NCI-H146 (cell line): ENCODE measurements at places on chromosomes 11 and 22.

- no peak for DNase-seq
These were observed 56.5 kb upstream of the ARHGAP32 start for GRCh38 chr11:129248618-129249017.

DNA sequence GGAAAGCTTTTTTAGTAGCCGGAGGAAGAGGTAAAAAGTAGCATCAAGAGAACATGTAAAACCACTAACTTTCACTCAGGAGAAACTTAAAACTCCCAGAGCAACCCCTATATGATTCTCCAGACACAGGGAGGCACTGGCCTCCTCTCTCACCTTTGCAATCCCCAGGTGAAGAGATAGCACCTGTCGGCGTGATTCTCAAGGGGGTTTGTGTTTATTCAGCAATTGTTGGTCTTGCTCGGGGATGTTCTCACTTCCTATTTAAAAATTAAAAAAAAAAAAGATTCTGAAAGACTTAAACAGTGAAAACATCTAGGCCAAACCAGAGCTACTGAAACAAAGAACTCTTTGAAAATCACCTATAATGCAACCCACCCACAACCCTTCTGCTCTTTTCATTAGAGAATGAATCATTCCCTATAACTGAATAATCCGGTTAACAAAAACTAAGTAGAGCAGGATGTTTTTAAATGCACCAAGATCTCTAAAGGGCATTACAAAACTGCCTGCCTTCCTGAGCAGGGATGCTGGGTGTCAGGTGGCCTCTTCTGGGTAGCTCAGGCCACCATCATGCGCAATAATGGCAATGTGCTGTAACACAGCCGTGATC, 24.9 kb downstream of the DHCR7 start:
- no peak for DNase-seq

- DNase-seq = peak; percentile 66
These were observed 5.0 kb downstream of the SCN2B start for GRCh38 chr11:118171269-118172062.

DNA sequence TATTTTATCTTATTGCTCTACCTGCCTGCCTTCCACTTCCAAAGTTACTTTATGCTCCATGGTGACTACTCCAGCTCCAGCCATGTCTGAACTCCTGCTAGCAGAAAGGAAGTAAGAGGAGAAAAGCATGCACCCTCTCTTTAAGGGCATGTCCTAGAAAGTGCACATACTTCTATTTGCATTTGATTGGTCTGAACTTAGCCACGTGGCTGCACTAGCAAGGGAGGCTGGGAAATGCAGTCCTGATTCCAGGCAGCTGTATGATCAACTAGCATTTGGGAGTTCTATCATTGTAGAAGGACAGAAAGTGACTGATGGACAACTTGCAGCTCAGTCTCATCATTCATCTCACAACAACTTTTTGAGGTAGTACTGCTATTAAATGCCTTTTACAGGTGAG, 515.7 kb downstream of the BUD13 start:
- DNase-seq = no peak

DNA sequence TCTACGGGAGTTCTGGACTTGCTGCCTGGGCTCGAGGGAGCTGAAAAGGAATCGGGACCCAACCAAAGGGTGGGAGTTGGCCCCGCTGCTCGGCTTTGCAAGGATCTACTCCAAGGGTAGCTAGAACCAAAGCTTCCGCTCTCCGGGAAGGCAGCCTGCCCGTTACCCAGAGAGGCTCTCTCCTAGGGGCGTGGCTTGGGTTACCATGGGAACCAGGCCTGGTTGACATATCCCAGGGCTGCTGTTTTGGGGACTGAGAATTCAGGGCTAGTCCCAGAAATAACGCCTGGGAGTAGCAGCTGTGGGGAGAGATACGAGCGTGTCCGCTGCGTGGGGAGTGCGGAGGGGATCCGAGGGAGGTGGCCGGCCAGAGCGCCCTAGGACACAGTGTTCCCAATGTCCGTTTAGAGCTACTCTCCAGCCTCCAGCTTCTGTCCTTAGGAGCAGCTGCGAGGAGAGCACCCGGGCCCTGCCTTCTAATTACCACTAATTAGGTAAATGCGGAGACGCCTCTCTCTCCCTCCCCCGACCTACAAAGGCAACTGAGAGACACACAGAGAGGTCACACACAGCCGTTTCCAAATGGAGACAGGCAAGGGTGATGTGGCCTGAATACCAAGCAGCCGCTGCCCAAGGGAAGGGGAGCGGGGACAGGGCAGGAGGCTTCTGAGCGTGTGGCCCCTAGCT, 141.6 kb upstream of the CADM1 start:
- peak; percentile 87 for DNase-seq
